Stimulated activated naive CD4-positive, alpha-beta T cell (primary cell): ENCODE measurements at places on chromosomes 2 and 18.

DNA sequence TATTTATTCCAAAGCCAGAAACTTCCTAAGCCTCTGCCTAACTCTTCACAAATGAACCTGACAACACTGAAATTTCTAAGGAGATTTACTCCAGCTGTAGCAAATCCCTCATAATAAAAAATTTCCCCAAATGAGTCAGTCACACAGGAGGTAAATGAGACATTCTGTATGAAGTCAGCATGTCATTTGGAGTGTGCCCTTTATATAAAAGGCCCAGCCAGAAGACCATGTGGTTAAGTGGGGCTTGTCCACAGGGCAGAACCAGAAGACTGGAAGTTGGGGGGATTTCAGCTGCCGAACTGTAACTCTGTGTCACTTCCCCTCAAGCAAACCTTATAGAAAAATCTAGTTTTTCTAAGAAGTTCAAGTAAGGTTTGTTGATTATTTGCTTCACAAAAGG, 30.2 kb downstream of the NRP2 start:
- DNase-seq = no peak

GRCh38 chr2:144166743-144167142, 353.2 kb downstream of the ZEB2 start:
- DNase-seq = no peak

DNA sequence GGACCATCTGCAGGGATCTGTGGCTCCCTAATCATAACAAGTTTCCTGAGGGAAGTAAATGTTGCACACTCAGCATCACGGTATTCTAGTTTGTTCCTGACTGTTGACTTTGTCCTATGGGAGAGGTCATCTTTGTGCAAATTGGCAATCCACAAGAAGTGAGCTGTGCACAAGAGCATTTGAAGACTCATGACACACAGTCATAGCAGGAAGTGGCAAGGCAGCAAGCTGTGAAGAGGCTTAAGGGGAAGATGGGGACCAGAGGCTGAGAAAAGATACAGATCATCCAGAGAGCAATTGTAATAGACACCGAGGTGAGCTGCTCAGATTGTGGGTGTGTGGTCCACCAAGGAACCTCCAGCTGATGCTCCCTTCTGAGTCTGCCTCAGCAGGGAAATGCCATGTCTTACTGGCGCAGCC, 2.7 kb downstream of the TNP1 start:
- no peak for DNase-seq

GRCh38 chr2:14815201-14815600, 182.7 kb downstream of the LRATD1 start:
- DNase-seq = no peak
